ENCODE measurements at places on chromosomes 11 and 22.

GRCh38 chr11:106482917-106483785, 405.7 kb downstream of the AASDHPPT start:
- DNase-seq, result no peak

DNA sequence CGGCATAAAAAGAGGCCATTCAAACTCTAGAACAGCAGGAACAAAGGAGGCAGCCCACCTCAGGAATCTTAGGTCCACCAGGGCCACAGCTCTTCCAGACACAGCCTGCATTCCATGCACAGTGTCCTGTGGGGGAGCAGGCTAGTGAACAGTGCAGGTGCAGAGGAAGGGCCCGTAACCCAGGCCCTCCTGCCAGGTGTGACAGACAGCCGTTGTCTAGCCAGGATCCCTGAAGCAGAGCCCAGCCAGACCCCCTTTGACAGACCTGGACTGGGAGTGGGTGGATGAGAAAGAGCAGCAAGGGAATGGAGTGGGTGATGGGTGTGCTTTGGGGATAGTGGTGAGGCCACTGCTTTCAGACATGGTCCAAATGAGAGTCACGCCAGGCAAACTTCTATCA, 1.2 kb upstream of the ZPR1 start:
- DNase-seq, result no peak

DNA sequence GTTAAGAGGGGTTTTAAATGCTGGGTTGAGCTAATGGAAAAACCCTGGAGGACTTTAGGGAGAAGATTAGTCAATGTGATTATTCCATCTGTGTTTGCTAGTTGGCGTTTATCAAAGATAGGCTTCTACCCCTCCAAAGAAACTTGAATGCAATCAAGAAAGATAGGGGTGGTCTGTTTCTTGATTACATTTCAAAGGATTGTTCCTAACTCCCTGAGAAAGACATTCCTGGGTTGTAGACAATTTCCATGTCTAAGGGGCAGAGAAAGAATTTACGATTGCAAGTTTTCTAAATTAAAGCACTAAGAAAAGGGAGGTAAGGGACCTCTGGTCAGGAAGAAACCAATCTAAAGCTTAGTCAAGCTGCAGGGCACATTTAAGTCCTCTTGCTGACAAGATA, 2268.7 kb downstream of the LRRC4C start:
- no peak for DNase-seq

DNA sequence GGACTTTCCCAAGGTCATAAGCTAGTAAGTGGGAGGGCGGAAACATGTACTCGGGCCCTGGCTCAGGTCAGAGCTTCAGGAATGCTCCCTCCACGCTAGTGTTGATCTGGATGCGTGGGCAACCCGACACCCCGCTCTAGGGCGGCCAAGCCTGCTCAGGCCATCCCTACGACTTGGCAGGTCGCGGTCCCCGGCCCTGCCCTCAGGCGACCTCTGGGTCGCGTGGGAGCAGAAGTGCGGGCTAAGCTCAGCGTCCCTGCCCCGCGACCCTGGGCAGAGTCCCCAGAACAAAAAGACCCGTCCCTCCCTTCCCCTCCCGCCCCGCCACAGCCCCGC, 781 bp upstream of the TEF start:
- DNase-seq, result no peak

DNA sequence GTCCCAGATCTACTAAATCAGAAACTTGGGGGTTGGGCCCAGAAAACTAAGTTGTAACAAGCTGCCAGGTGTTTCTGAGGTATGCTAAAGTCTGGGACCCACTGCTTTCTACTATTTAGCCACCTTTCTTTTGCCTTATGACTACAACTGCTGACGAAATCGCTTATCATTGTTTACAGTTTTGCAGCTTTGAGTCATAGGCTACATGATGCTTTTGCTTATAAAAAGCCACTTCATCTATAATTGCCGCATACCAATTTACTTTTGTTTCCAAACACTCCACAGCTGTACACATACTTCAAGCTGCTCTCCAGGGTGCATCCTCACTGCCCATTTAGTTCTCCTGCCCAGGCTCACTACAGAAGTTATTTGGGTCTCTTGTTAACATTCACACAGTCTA, 144.7 kb downstream of the ENTHD1 start:
- DNase-seq, result no peak

GRCh38 chr11:45919806-45920530, 2.3 kb upstream of the PEX16 start:
- no peak for DNase-seq

GRCh38 chr22:37907036-37907954, 1.2 kb downstream of the MICALL1 start:
- no peak for DNase-seq

DNA sequence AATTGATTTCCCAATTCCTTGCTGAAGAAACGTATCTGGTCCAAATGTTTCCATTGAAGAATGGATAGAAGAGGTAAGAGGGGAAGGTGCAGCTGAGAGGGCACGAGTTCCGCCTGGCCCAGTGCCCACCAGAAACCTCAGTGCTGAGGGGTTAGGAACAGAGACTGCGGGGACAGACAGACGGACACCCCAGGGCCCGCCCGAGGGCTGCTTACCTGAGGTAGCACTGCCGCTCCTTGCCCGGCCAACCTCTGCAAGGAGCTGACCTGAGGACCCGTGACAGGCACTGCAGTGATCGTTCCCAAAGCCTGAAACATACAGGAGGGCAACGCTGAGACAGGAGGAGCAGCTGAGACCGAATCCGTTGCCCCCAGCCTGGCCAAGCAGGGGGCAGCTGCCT, 89.6 kb downstream of the PHF21B start:
- no peak for DNase-seq

- peak; percentile 71 for DNase-seq
These were observed 21.7 kb downstream of the TENM4 start for GRCh38 chr11:79419120-79419519.

DNA sequence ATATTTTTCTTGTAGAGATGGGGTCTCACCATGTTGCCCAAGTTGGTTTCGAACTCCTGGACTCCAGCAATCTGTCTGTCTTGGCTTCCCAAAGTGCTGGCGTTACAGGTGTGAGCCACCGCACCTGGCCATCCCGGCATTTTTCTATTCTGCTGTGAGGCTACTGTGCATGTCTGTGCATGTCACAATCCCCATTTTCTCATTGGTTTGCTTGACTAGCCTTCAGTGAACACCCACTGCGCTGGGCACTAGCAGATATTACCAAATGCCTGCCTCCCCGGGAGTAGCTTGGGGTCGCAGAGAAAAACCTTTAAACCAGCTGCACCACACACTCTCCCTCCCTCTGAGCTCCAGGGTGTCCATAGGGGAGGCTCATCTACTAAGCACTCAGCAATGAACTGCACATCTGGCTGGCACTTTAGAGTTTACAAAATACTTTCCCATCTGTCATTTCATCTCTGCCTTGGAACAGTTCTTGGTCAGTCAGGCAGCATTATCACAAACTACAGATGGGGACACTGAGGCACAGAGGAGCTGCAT, 4.9 kb downstream of the CSNK1E start:
- no peak for DNase-seq

DNA sequence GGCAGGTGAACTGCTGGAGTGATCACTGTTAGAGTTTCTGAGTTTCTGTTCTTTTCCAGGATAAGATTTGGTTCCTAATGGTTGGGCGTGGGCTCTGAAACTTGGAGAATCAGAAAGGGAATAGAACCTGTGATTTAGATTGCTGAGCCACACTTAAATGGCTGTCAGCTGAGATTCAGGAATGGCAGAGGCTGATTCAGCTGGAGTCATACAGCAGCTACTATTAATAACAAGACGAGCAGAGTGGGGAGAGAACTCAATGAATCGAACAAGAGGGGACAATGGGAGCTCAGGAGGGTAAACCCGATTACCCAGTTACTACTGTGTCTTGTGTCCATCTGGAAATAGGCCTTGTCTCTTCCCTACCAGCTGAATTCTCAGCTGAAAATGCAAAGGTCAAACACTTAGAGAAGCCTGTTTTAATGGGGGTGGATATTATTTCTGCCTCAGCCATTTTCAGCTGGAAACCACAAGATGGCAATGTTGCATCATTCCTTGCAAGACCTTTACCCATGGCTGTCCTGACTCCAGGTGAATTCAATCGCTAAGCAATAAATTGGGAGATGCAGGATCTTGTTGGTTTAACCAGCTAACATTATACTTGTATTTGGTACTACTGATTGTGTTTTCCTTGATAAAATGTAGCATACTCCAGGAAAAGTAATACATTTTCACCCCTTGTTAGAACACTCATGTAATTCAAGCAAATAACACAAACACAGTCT, 104.5 kb upstream of the RAG2 start:
- DNase-seq, result no peak

GRCh38 chr11:5380740-5381342, 2.8 kb upstream of the OR51M1 start:
- DNase-seq, result no peak

DNA sequence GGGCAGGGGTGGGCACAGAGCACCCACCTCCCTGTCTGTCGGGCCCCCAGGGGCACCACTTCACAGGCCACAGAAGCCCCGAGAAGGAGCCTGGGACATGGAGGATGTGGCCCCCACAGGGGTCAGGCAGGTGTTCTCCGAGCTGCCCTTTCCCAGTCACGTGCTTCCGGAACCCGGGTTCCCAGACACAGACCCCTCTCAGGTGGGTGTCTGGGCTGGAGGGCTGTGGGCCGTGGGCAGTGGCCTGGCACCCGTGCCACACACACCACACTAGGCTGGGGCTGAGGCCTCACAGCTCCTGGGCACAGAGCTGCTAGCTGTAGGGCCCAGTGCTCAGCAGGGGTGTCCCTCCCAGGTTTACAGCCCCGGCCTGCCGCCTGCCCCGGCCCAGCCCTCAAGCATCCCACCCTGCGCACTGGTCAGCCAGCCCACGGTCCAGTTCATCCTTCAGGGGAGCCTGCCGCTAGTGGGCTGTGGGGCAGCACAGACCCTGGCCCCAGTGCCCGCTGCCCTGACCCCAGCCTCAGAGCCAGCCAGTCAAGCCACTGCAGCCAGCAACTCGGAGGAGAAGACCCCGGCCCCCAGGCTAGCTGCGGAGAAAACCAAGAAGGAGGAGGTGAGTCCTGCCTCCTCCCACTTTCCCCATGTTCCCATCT, 5.5 kb downstream of the IRF7 start:
- no peak for DNase-seq

DNA sequence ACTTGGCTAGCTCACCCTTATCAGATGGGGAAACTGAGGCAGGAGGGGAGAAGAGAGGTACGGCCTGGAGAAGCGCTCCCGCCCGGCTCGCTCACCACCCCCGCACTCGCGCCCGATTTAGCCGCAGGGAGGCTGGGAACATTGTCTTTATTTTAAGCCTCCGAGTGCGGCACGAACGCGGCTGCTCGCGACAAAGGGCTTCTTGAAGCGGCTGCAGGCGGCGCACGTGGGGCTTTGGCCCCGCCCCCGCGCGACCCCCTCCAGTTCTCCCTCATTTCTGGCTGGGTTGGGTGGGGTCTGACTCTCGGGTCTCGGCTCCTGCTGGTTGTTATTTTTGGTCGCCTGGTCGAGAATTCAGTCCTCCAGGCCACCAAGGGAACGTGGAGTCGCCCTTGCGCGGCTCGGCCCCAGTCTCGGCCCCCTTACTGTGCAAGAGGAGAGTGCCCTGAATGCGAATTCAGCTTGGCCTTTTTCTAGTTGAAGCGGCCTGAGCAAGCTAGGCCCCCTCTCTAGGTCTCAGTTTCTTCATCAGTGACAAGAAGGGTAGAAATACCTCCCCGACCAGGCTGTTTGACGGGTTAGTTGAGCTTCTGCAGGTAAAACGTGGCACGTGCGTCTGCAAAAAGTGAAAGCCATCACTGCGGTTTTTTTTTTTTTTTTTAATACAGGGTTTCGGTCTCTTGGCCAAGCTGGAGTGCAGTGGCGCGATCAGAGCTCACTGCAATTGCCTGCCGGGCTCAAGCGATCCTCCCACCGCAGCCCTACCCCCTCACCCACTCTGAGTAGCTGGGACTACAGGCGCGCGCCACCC, 2.6 kb upstream of the CHRM1 start:
- no peak for DNase-seq

- DNase-seq, result peak; percentile 59
These were observed 87.8 kb upstream of the CRYBB3 start for GRCh38 chr22:25111579-25112517.

DNA sequence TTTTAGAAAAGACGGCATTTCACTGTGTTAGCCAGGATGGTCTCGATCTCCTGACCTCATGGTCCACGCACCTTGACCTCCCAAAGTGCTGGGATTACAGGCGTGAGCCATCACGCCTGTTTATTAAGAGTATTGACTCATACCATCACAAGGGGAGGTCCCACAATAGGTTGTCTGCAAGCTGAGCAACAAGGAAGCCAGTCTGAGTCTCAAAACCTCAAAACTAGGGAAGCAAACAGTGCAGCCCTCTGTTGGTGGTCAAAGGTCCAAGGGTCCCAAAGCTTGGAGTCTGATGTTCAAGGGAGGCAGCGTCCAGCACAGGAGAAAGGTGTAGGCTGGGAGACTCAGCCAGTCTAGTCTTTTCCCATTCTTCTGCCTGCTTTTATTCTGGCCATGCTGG, 32.8 kb upstream of the LDLRAD3 start:
- no peak for DNase-seq

- no peak for DNase-seq
These were observed 902.4 kb upstream of the RAG2 start for GRCh38 chr11:37500425-37500824.

DNA sequence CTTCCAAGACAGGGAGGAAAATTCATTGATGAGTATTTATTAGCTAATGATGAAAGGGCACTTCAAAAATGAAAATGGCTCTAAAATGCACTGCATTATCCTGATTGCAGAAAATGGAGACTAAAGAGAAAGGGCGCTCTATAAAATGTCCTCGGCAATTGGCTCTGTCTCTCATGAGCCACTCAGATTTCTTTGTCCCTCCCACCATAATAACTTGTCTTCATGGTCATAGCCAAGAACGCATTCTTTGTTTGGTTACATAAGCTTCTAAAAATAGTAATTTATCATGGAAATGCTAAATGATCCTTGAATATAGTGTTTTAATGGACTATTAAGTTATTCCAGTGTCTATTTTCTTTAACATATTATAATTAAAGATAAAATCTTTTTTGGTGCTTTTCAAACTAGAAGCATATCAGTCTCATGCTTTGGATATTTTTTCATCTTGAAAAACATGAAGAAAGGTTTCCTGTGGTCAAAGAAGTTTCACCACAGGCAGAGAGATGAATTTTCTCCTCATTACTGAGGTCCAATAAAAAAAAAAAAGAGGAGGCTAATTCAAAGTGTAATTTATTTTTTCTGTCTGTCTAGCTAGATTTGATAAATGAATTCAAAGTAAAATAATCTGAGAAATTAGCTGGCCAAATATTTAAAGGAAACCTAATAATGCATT, 238.1 kb upstream of the BLID start:
- DNase-seq, result no peak

DNA sequence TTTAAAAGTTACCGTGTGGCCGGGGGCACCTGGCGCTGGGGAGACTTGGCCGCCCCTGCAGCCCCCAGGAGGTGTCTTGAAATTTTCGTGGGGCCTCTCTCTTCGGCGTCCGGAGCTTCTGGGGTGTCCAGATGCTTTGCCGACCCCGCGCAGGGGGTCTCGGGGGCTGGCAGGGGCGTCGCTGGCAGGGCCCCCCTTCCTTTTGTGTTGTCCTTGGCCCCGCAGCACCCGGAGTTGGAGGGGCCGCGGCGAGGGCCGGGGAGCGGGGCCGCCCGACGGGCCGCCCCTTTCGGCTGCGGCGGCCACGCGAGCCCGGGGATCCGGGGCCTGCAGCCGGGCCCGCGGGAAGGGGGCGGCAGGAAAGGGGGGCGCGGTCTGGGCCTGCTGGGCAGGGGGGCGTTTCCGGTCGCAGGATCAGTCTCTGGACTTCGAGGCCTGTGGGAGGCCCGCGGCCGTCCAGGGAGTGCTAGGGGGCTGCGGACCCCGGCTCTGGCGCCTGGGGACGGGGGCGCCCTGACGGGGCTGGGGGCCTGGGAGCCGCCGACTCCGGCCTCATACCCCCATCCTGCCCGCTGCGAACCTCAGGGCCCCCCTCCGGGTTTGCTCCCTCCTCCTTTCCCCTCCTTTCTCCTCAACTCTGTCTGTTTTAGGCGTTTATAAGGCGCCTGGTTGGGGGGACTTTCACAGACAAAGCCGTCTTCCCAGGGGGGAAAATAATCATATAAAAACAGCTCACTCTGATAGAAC, 869 bp downstream of the ZC3H7B start:
- DNase-seq, result no peak
